Endothelial cell (in vitro differentiated cells): ENCODE measurements at places on chromosomes 6 and 20.
A peak's percentile ranks its signal among the peaks of the same experiment; 100 is the strongest.

- peaks cover 2% of the 10 kb centered on the region for H3K27me3 ChIP-seq
- H3K27ac ChIP-seq: no peak overlapping the region
- no peaks in the 10 kb centered on the region for H3K36me3 ChIP-seq
- H3K4me3 ChIP-seq: no peak overlapping the region
- H3K4me1 ChIP-seq: peaks cover 2% of the 10 kb centered on the region
- no peak for DNase-seq
These were observed 76.4 kb upstream of the HS3ST5 start for GRCh38 chr6:114419175-114419574.

- H3K36me3 ChIP-seq: no peaks in the 10 kb centered on the region
- no peaks in the 10 kb centered on the region for H3K4me1 ChIP-seq
- no peak overlapping the region for H3K27ac ChIP-seq
- no peak for DNase-seq
These were observed 11.8 kb downstream of the HLA-B start for GRCh38 chr6:31345026-31345730.

DNA sequence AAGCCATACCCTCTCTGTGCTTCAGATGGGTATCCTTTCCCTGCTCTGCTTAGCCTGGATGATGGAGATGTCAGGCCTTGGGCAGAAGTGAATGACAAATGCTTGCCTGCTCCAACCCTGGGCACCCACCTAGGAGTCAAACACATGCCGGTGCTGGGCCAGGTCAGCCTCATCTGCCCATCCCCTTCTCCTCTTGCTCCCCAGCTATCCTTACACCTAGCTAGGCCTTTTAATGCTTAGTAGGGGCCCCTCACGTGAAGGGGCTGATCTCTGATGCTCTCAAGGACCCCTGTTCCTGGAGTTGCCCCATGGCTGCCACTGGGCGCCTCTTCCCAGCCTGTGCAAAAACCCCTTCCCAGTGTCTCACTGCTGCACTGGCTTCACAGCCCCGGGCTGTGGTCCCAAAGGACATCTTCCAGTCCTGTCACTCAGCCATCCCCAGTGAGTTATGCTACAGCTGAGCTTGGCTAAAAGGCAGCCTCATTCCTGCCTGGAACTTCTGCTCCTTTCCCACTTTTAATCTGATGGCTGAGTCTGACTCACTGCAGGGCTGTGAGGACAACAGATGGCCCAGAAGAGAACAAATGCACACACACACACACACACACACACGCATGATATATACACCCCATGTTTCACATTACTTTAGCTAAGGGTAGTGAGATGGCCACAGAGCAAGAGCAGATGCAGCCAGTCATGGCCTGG is 12.8 kb upstream of the SDCBP2 start:
- peaks cover 20% of the 10 kb centered on the region for H3K4me1 ChIP-seq
- no peak for DNase-seq
- H3K27ac ChIP-seq: no peak overlapping the region
- H3K36me3 ChIP-seq: peaks cover 5% of the 10 kb centered on the region
- no peak overlapping the region for H3K4me3 ChIP-seq

DNA sequence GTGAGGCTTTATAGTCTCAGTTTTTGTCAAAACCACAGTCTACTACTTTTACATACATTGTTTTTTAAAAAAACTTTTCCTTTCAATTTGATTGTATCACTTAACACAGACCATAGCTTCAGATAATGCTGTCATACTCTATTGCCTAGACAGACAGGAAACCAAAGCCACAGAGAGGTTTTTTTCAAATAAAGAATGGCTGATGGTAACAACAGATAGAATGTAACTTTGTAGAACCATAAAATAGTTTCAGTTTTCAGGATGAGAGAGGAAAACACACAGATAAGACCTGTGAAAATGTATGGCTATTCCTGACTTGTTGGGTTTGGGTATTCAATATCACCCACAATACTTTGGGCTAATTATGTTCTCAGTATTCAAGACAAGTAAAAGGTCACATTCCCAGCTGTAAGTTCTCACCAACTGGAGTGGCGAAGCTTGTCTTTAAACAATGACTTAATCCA is 94.0 kb downstream of the ADGRG6 start:
- no peak for DNase-seq
- H3K4me1 ChIP-seq: peaks cover 10% of the 10 kb centered on the region
- no peak overlapping the region for H3K4me3 ChIP-seq
- no peaks in the 10 kb centered on the region for H3K36me3 ChIP-seq
- H3K27ac ChIP-seq: peak overlapping the region; percentile 86

GRCh38 chr6:31139599-31139998 is 733 bp upstream of the PSORS1C2 start:
- peak; percentile 38 for DNase-seq
- peaks cover 25% of the 10 kb centered on the region for H3K4me1 ChIP-seq
- peak overlapping the region; percentile 94 for H3K27ac ChIP-seq
- H3K36me3 ChIP-seq: peaks cover 7% of the 10 kb centered on the region
- peak overlapping the region; percentile 37 for H3K4me3 ChIP-seq

- no peaks in the 10 kb centered on the region for H3K36me3 ChIP-seq
- no peaks in the 10 kb centered on the region for H3K27me3 ChIP-seq
- H3K4me1 ChIP-seq: no peaks in the 10 kb centered on the region
- DNase-seq: no peak
- no peak overlapping the region for H3K4me3 ChIP-seq
These were observed 44.8 kb upstream of the RNGTT start for GRCh38 chr6:89008001-89008814.

DNA sequence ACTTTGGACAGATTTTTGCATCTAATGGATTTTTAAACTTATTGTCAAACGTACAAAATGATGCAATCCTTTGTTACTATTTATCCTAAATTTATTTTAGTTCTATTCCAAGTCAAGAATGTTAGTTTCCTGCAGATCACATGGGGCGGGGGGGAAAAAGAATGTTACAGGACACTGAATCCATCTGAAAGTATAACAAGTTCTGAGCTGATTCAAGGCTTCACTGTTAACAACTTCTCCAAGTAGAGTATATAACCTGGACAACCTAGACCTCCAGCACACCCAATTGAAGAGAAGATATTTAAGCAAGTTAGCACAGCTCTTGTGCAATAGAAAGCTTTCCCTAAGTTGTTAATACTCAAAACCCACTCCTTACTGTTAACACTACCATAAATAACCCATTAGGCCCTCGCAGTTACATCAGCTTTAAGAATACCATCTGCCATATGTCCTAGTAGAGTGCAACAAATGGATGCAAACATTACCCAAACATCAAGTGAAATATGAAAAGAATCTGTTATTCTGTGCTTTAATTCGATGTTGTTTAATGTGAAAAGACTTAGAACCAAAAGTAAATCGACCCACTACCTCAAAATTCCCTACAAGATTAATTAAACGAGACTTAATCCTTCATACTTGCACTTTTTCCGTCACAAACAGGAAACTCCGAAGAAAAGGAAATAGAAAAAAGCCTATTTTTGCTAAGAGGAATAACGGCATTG is 1.3 kb downstream of the SEC63 start:
- peaks cover 21% of the 10 kb centered on the region for H3K4me1 ChIP-seq
- H3K4me3 ChIP-seq: peak overlapping the region; percentile 100
- peaks cover 11% of the 10 kb centered on the region for H3K36me3 ChIP-seq
- H3K27me3 ChIP-seq: peaks cover 15% of the 10 kb centered on the region
- no peak for DNase-seq

GRCh38 chr20:51237791-51238190 is 214.9 kb upstream of the KCNG1 start:
- H3K36me3 ChIP-seq: no peaks in the 10 kb centered on the region
- H3K4me3 ChIP-seq: no peak overlapping the region
- no peak overlapping the region for H3K27ac ChIP-seq
- H3K4me1 ChIP-seq: no peaks in the 10 kb centered on the region

GRCh38 chr6:158060455-158061360 is 79.0 kb downstream of the SYNJ2 start:
- peak overlapping the region; percentile 79 for H3K4me3 ChIP-seq
- peaks cover 22% of the 10 kb centered on the region for H3K36me3 ChIP-seq
- peak overlapping the region; percentile 95 for H3K27ac ChIP-seq

- H3K4me1 ChIP-seq: peaks cover 4% of the 10 kb centered on the region
- no peaks in the 10 kb centered on the region for H3K36me3 ChIP-seq
- H3K4me3 ChIP-seq: no peak overlapping the region
- DNase-seq: no peak
- no peaks in the 10 kb centered on the region for H3K27me3 ChIP-seq
These were observed 184.6 kb downstream of the ATXN1 start for GRCh38 chr6:16576451-16577368.

GRCh38 chr20:5714261-5715041 is 35.8 kb upstream of the SHLD1 start:
- H3K36me3 ChIP-seq: no peaks in the 10 kb centered on the region

DNA sequence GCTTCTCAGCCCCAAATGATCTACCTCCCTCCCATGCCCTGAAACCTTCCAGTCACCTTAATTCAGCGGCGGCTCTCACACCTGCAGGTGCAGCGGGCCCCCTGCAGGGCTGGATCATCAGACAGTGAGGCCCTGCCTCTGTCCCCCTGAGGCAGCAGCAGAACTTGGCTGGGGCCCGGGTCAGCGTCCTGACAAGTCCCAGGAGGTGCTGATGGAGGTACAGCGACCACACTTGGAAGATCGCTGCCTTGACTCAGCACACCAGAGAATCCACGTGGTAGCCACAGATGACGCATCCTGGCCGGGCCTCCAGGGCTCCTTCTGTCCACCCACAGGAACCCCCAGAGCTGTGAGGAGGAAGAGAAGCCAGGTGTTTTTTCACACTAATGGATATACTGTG is 116.4 kb upstream of the THBS2 start:
- DNase-seq: no peak
- H3K27me3 ChIP-seq: no peaks in the 10 kb centered on the region
- H3K36me3 ChIP-seq: peaks cover 8% of the 10 kb centered on the region
- H3K27ac ChIP-seq: no peak overlapping the region
- H3K4me3 ChIP-seq: no peak overlapping the region
- H3K4me1 ChIP-seq: no peaks in the 10 kb centered on the region

DNA sequence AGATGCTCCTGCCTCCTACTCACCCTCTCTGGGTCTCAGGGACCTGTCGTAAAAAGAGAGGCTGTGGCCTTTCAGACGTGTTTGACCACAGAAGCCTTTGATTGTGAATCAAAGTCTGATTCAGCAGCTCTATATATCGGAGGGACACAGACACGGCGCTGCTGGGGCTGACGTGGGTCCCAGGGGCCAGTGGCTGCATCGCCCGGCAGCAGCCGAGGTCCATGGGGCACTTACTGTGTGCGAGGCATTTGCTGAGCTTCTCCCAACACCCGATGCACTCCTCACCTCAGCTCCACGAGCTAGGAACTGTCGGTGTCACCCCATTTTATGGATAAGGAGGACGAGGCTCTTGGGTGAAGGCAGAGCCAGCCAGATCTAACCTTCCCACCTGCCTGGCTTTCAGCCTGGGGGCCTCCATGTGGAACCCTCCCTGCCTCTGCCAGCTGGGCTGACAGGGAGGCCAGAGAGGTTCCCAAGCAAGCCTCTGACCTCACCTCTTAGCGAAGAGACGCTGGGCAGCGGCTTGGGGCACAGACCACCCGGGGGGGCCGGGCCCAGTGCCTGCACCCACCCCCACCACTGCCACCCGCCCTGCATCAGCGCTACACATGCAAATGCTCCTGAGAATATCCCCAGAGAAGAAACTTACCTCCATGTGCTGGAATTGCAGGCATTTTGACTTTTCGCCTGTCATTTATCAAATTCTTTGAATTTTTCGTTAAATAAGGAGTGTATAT is 19.9 kb downstream of the PMEPA1 start:
- no peak for DNase-seq
- H3K4me1 ChIP-seq: peaks cover 63% of the 10 kb centered on the region
- peaks cover 26% of the 10 kb centered on the region for H3K36me3 ChIP-seq
- peaks cover 4% of the 10 kb centered on the region for H3K27me3 ChIP-seq

- H3K27ac ChIP-seq: no peak overlapping the region
- H3K4me1 ChIP-seq: no peaks in the 10 kb centered on the region
- peaks cover 14% of the 10 kb centered on the region for H3K36me3 ChIP-seq
- DNase-seq: no peak
- H3K27me3 ChIP-seq: peaks cover 1% of the 10 kb centered on the region
- H3K4me3 ChIP-seq: no peak overlapping the region
These were observed 15.4 kb downstream of the TMEM14B start for GRCh38 chr6:10763006-10763405.

DNA sequence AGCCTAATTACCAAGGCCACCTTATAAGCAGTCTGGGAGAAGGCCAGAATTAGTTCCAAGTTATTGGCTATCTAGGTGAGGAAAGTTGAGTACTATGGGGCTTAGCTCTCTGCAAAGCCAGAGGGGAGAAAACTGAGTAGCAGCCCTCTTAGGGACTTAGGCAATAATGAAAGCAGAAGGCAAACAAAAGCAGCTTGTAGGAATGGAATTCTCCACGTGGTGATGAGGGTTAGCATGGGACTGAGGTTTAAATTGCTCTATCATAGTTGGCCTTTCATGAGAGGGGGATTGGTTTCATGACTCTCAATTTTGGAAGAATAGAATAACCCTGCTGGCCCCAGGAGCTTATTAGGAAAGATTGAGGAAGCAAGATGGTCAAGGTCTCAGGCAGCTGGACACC is 7.0 kb upstream of the UBE2J1 start:
- H3K4me3 ChIP-seq: no peak overlapping the region
- peaks cover 6% of the 10 kb centered on the region for H3K4me1 ChIP-seq
- no peaks in the 10 kb centered on the region for H3K27me3 ChIP-seq
- no peak for DNase-seq
- no peaks in the 10 kb centered on the region for H3K36me3 ChIP-seq
- no peak overlapping the region for H3K27ac ChIP-seq

DNA sequence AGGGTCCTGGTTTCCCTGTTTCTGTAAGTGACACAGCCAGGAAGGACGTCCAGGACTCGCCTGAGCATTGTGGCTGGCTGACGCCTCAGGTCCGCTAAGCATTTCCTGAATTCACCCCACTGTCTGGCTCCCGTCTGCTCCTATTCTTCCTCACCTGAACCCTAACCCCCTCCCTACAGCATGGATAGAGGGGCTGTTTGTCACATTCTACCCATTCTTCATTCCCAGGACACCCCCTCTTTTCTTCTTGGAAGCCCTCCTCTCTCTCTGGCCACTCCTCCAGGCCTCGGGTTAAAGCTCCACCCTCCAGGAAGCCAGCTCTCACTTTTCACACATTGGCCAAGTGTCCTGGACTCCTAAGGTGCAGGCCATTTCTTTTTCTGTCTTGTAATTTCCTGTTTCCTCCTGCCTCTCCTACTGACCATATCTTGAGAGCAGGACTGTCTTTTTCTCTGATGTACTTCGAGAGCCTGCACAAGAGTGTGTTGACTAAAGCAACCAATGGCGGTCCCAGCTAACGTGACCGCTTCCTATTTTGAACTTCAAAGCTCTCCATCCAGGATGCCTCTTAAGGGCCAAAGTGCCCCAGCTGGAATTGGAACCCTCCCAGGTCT is 24.2 kb upstream of the MYMX start:
- peaks cover 4% of the 10 kb centered on the region for H3K27me3 ChIP-seq
- H3K4me3 ChIP-seq: peak overlapping the region; percentile 76
- peaks cover 22% of the 10 kb centered on the region for H3K4me1 ChIP-seq
- no peaks in the 10 kb centered on the region for H3K36me3 ChIP-seq
- peak overlapping the region; percentile 97 for H3K27ac ChIP-seq
- peak; percentile 47 for DNase-seq

- no peak overlapping the region for H3K27ac ChIP-seq
- H3K4me3 ChIP-seq: no peak overlapping the region
- no peak for DNase-seq
- no peaks in the 10 kb centered on the region for H3K36me3 ChIP-seq
- H3K27me3 ChIP-seq: peaks cover 3% of the 10 kb centered on the region
These were observed 17.0 kb upstream of the CHD6 start for GRCh38 chr20:41635158-41635557.

GRCh38 chr6:148138573-148138972 is 204.1 kb upstream of the SASH1 start:
- no peak overlapping the region for H3K4me3 ChIP-seq
- H3K36me3 ChIP-seq: peaks cover 14% of the 10 kb centered on the region
- H3K27ac ChIP-seq: peak overlapping the region; percentile 83
- H3K27me3 ChIP-seq: no peaks in the 10 kb centered on the region
- H3K4me1 ChIP-seq: peaks cover 12% of the 10 kb centered on the region

- DNase-seq: no peak
- no peaks in the 10 kb centered on the region for H3K27me3 ChIP-seq
- peaks cover 8% of the 10 kb centered on the region for H3K4me1 ChIP-seq
- peaks cover 49% of the 10 kb centered on the region for H3K36me3 ChIP-seq
- no peak overlapping the region for H3K27ac ChIP-seq
- no peak overlapping the region for H3K4me3 ChIP-seq
These were observed 34.3 kb downstream of the RPRD1B start for GRCh38 chr20:38067717-38068365.
